ENCODE measurements at places on chromosomes 3 and 15.

- DNase-seq, result no peak
These were observed 316.1 kb upstream of the TMCO5A start for GRCh38 chr15:37618353-37618752.

GRCh38 chr15:95875121-95875643 lies 455.3 kb upstream of the NR2F2 start:
- no peak for DNase-seq

GRCh38 chr3:137084586-137084985 lies 126.8 kb downstream of the IL20RB start:
- DNase-seq, result no peak

DNA sequence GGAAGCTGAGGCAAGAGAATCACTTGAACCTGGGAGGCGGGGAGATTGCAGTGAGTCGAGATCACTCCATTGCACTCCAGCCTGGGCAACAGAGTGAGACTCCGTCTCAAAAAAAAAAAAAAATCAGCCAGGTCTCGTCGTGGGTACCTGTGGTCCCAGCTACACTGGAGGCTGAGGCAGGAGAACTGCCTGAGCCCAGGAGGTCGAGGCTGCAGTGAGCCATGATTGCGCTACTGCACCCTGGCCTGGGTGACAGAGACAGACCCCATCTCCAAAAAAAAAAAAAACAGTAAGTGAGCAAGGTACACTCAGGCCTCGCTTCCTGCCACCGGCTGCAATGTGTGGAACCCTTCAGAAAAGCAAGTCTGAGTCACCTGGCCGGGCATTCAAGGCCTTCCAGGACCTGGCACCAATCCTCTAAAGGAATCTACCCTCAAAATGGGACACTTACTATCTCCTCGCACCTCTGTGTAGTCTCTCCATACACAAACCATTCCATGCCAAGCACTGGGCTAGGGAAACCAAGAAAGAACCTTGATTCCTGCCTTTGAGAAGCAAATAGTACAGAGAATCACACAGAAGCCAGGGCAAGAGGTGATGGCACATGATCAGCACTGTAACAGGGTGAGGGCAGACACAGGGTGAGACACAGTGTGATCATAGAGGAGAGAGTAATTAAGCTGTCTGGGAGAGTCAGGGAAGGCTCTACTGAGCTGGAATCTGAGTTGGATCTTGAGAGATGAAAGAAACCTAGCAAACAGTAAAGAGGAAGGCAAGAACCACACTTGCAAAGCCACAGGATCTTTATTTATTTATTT lies 9.7 kb downstream of the SCAMP2 start:
- peak; percentile 35 for DNase-seq

DNA sequence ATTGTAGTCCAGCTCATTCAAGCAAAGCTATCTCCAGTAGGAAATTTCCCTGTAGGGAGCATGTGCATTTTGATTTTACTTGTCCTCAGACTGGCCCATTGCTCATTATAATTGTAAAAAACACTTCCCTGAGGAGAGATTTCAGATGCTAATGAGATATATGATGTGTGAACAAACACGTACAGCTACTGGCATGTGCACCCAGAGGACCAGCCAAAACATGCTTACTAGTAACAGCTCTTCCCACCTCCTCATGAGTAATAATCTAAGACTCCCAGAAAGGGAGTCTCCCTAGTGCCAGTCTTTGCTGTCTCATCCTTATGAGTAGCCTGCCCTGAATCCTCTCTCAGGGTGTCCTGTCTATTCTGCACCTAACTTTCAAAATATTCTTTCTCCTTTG lies 43.4 kb downstream of the FBXO22 start:
- peak; percentile 7 for DNase-seq

DNA sequence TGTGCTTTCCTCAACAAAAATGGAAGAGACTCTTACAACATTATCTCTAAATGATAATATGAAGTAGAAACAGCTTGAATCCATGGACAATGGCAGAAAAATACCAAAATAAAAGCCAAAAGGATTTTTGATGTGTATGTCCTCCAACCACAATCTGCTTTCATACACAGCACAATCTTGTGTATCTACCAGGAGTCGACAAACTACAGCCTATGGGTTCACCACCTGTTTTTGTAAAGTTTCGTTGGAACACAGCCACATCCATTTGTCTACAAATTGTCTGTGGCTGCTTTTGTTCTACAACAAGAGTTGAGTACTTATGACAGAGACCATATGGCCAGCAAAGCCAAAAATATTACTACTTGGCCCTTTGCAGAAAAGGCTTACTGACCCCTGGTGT lies 88.7 kb upstream of the UBE2E2 start:
- no peak for DNase-seq

DNA sequence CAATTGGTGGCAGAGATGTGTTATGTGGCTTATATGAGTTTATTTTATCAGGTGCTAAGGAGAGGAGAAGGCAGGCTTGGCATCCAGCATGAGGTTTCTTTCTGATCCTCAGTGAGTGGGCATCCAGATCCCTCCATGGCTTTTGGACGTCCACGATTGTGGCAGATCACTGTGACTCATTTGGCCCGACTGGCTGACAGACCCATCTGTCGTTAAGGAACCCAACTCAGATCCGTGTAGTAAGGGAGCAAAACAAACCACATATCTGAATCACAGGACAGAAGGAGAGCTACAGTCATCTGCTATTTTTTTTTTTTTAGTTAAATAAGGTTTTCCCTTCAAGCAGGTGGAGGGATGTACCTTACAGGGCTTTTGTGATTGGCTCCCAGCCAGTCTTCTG lies 197.0 kb upstream of the KCNH8 start:
- no peak for DNase-seq

DNA sequence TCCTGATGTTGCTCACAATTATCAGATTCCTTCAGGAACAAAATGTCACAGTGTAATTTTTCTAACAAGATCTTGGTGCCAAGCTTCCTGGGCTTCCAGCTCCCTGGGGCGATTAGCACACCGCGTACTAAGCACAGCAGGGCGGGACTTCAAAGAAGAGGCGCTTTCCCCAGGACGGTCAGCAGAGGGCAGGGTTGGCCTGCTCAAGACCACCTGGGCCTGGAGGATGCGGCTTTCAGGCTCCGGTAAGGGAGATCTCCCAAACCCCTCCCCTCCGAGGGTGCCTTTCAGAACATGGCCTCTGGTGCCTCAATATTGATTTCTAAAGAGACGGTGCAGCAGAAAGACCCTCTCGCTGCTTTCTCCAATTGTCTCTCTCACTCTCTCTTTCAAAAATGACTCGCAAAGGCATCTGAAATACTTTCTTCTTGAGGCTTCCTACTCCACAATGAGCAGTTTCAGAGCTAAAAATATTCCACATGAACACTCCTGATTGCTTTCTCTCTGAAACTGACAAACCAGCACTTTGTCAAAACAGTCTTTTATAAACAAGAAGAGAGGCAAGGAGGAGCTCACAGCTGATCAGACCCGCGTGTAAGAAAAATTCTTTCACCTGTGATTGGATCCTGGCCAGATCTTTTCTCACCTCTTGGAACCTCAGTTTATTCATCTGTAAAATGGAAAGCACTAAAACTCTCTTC lies 154.0 kb downstream of the ADAMTS9 start:
- DNase-seq, result peak; percentile 60

GRCh38 chr3:59426821-59427565 lies 377.2 kb upstream of the CFAP20DC start:
- no peak for DNase-seq

GRCh38 chr15:69456208-69457166 lies 3.9 kb downstream of the RPLP1 start:
- DNase-seq, result no peak

DNA sequence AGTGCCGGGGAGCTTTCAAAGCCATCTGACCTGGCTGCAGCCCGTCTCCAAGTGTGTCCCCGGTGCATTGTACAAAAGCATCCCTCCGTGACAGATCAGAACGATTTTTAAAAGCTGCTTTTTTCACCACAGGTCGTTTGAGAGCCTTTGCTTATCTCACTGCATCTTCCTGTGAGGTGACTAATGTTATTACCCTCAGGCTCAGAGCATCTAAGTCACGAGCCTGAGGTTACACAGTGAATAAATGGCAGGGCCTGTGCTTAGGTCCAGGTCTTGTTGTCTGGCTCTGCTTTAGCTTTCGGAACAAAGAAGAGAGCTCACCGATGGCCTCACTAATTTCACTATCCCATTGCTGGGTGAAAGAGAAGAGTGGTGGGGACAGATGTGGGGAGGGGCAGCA lies 83.3 kb downstream of the SEC22A start:
- no peak for DNase-seq

GRCh38 chr3:193996641-193997089 lies 139.3 kb upstream of the HES1 start:
- no peak for DNase-seq

DNA sequence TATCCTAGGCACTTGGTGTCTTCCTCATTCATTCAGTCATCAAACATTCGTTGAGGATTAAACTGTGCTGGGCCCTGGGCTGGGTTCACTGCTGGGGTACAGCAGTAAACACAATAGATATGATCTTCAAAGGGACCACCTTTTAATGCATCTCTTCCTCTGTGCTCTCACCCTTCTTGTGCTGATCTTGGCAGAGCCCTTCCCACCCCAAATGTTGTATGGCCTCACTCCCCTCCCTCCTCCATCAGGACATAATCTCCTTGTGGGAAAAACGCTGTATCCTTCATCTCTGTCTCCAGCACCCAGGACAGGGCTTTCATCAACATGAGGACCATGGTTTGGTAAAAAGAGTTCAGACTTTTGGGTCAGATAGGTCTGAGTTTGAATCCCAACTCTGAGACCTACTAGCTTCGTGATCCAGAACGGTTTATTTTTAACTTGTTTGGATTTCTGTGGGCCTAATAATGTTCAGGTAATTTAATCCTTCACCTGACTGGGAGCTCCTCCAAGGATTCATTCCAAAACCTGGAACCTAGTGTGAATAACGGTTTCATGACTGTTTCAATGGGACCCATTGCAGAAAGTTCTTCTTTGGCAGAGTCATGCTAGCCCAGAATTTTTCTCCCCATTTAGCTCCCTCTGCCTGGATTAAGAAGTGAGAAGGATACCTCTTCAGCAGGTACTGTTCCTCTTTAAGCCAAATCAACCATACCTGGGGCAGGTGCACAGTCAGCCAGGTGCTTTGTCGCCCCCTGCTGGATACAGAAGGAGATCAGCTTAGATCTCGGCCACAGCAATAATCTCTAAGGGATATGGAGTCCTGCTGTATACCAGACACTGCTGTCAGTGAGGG lies 5.2 kb upstream of the WNT7A start:
- DNase-seq, result peak; percentile 76

DNA sequence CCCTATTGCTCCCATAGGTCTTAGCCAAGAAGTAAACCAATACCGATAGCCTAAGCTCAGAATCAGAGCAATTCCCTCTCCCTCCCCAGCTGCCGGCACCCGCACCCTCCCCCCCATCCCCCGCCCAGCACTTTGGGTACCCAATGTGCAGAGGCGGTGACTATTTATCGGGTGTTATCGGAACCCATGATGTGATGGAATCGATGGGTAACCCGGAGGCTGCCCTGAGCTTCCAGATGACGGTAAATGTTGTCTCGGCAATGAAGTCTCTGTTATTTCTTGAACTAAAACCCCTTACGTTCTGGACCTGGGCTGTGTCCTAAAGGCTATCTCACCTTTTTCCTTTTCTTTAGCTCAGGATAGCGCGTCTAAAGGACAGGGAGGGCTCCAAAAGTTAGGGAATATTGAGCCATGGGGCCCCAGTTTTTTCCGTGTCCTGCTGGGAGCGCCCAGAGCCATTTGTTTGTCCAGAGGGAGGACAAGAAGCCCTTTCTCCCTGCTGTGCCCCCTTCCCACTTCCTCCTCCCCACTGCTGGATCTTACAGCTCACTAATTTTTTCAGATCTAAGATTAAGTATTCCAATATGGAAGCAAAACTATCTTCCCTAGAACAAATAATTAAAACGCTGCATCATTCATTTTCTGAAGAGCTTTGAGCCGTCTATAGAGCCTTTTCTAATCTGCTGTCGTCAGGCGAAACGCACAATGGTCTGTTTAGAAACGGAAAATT lies 1.5 kb downstream of the SLITRK3 start:
- no peak for DNase-seq

- DNase-seq, result no peak
These were observed 57.0 kb upstream of the MCTP2 start for GRCh38 chr15:94174399-94174802.

- no peak for DNase-seq
These were observed 572.1 kb upstream of the ADAMTS9 start for GRCh38 chr3:65259946-65260345.

- DNase-seq, result no peak
These were observed 105.5 kb downstream of the IL1RAP start for GRCh38 chr3:190619353-190619752.

- no peak for DNase-seq
These were observed 29.0 kb downstream of the CMSS1 start for GRCh38 chr3:99846477-99847160.

DNA sequence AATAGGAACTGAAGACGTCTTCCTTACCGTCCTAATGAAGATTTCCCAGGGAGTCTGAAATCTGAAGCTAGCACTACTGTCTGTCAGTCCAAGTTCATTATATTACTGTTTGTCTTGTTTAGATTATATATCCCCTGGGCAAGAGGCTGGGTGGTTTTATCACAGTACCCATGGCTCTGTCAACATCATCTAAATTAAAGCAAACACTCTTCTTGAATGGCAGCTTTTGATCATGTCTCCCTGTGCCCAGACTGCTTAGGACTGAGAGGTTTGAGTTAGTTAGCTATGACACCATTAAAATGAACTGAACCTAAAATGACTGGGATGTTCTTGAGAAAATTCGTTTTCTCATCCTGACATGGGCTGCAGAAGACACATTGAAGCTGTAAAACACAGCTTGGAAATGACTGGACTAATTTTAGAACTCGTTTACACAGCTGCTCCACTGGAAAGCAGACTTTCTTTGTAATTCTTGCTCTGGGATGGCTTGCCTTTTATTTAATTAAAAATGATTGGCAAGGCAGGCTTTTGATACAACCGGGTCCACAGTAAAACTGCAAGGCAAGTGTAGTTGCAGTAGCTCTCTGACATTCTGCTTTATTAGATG lies 243.5 kb downstream of the MFSD1 start:
- no peak for DNase-seq

DNA sequence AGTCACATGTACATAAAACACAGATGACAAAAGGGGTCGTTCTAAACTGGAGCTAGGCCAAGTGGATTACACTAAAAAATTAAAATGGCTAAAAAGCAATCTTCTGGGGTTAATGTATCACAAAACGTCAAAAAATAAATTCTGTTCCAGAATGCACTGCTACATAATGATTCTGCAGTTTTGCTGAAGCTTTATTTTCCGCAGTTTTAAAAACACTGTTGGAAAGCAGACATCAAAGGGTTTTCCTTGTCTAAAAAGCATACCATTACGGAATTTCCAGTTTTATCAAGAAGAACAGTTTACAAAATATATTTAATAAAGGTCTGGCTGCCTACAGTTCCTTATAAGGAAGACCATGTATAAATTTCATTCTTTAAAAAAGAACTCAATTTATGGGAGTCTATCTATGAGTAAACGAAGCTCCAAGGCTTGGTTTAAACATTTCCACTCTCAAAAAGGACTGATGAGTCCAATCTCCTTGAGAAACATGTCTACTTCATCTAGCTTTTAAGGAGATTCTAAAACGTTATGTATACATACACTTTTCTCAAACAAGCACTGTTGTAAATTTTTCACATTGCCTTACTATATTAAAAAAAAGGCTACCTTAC lies 1.3 kb downstream of the DMXL2 start:
- DNase-seq, result no peak

- DNase-seq, result no peak
These were observed 35.4 kb downstream of the AKAP13 start for GRCh38 chr15:85415783-85416182.

GRCh38 chr3:187932530-187932929 lies 187.3 kb upstream of the BCL6 start:
- no peak for DNase-seq

All from H54 (cell line).